ENCODE measurements at places on chromosomes 5 and 9.
A peak's percentile ranks its signal among the peaks of the same experiment; 100 is the strongest.

DNA sequence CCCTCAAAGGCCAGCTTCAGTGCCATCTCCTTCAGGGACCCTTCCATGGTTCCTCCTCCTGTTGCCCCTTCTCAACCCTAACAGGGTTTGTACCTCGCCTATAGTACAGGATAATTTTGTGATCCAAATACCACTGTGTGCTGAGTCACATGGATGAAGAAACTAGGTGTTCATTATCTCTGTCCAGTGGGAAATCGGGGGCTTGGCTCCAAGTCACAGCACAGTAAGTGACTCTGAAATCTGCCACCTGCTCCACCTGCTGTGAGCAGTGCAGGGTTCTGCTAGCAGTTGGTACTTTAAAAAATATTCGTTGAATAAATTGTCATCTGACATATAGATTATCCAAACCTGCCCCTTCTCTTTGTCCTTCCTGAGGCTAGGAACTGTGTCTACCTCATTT, 123.2 kb upstream of the OTULINL start:
- DNase-seq: no peak

DNA sequence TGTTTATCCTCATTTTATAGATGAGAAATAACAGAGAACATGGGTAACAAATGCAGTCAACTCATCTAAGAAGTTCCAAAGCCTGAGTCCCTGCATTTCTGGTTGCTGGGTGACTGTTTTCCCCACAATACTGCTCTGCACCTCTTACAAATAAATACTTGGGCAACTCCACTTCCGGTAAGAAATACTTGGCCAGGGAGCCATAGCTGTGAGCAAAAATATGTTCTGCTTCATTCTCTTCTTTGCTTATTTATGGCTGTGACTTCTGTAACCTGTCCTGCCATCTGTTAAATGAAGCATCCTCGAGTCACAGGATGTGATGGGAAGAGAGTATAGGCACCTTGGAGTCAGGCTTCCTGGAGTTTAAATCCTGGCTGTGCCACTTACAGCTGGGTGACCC, 49.9 kb downstream of the GDNF start:
- DNase-seq: no peak

DNA sequence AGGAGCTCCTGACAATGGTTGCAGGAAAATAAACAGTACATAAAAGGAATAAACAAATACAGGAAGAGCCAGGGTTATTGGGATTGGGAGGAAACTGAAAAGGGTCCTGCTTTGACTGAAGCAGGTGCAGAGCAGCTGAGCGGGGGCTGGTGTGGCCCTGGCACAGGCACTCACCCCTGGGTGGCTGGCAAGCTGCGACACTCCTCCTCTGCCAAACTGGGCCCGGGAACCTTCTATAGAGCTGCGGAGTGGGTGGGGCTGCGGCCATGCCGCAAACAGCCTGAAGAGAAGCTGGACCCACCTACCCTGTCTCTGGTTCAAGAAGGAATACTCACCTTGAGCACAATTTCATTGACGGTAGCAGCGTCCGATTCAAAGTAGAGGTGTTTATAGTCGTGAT, 182.5 kb downstream of the GAPVD1 start:
- no peak for DNase-seq

GRCh38 chr5:56099346-56099745, 104.6 kb upstream of the IL6ST start:
- DNase-seq: no peak

GRCh38 chr9:94085062-94085639, 887 bp downstream of the PTPDC1 start:
- DNase-seq: no peak

DNA sequence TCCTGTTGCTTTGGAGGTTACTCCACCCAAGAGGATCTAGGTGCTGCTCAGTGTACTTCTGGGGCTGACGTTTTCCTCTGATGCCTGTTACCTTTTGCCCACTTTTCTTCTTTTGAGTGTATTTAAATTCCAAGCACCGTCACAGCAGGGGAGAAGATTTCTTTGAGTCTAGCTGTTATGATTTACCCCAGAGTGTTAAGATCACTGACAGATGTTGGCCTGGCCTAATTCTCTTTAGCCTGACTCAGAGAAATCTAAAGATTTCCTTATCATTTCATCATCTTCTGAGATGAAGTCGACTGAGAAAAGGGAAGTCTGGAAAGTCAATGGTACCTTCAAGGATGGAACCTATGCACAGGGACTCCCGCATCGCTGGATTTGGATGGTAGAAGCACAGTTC, 191.5 kb downstream of the FBXL7 start:
- DNase-seq: no peak

DNA sequence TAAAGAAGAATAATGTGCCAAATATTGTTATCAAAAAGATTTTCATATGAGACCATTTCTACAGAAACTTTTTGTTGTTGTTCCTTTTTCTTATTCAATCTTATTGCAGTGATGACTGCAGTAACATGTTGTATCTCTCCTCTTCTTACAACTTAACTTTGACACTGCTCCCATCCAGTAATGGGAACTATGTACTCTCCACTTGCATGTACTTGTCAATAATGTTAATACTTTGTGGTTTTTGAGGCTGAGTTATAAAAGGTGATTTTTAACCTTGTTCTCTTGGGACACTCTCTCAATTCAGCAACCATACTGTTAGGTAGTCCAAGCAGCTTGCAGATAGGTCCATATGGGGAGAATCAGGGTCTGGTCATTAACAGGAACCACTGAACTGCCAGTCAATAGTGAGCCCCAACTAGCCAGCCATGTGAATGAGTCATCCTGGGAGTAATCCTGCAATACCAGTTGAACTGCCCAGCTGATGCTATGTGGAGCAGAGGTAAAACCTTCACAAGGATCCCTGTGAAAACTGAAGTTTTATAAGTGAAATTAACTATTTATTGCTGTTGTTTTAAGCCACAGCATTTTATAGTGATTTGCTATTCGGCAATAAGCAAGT, 199.6 kb upstream of the DAB2 start:
- DNase-seq: no peak

GRCh38 chr5:59724482-59725391, 168.8 kb downstream of the PDE4D start:
- no peak for DNase-seq

GRCh38 chr9:130766927-130767307, 68.1 kb upstream of the ABL1 start:
- no peak for DNase-seq

DNA sequence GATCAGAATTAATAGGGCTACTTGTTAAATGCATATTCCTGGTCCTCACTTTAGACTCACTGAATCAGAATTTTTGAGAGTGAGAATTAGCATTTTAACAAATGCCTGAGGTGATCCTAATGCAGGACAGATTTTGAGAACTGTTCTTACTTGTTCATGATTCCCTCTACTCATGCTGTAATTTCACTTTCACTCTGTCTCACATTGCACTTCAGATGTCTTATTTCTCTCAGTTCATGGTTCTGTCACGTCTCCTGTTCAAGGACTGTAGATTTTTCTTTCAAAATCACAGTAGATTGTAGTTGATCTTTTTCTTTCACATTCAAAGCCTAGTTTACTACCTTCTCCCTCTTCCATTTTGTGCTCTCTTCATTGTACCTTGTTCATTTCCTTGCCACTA, 54.3 kb downstream of the ADGRV1 start:
- no peak for DNase-seq

DNA sequence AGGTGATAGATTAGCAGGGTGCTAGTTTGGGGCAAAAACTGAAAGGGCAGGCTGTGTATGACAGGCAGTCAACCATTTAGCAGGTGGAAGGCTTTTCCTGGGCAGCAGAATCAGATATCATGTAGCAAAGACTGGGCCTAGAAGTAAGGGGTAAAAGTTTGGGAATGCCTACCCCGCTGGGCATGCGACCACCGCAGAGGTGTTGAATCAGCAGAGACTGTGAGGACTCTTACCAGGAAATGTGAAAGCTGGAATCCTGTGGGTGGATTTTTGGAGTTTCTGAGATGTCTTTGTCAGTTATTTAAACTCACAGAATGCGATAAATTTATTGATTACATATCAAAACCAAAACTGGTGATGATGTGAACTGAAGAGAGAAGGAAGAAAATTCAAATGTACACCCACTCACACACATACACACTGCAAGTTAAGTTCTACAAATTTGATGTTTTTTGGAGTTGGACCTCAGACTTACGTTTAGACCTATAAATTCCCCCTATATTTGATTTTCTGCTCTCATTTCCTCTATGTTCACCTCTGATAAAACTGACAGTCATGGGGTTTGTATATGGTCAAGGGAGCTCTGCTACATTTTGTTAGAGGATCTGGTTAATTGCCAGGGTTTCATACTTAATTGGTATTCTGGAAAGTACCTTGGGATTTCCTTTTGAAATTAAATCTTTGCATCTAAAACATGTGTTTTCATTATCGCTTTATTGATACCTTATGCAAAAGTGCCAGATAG, 333.6 kb downstream of the CSNK1G3 start:
- no peak for DNase-seq

DNA sequence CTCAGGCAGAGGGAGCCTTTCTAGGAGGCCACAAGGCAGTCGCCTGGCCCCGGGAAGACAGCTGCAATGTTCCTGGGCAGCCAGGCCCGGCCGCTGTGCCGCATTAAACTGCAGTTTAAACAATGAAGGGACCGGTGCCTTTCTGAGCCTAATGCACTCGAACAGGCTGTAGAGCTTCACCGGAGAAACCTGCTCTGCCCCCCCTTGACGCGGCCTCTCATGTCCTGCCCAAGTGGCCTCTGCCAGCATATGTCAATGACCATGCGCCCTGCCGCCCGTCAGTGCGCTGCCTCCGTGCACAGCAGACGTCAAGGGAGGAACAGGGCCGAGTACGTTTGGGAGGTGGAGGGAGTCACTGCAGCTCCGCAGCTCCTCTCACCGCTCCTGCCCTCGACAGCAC, 38.4 kb upstream of the BARHL1 start:
- DNase-seq: no peak

- peak; percentile 11 for DNase-seq
Measured at GRCh38 chr5:138369261-138369660, 16.8 kb downstream of the KDM3B start.

DNA sequence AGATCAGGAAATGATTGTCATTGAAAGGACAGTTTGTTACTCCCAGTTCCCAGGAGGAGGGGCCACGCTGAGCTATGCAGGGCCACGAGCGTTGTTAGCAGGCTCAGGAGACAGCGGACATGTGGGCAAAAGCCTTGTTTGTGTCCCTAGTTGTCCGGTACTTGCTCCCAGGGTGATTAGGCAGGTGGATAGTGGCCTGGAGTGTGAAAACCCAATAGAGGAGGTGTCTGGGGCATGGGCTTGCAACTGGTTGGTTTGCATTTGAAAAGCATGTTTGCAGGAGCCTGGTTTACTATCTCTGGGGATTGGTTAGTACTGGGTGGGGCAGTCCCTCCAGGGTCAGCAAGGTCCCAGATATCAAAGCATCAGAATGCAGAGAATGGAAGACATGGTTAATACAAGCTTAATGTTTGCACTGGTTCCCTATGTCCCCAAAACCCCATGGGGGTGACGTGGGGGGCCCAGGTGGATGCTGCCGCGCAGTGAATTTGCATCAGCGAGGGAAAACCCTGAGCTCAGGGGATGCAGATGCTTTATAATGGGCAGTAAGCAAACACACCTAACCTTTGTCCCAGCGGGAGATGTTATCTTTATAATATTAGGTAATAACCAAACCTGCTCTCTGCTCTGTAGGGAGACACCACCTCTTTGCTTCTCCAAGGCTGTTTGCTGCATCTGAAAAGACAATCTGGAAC, 39.7 kb downstream of the ROPN1L start:
- no peak for DNase-seq

- no peak for DNase-seq
Measured at GRCh38 chr9:6955251-6955921, 197.6 kb downstream of the KDM4C start.

GRCh38 chr5:84036842-84037241, 316.2 kb upstream of the HAPLN1 start:
- no peak for DNase-seq

GRCh38 chr5:127878174-127878750, 175.1 kb downstream of the CCDC192 start:
- DNase-seq: no peak

DNA sequence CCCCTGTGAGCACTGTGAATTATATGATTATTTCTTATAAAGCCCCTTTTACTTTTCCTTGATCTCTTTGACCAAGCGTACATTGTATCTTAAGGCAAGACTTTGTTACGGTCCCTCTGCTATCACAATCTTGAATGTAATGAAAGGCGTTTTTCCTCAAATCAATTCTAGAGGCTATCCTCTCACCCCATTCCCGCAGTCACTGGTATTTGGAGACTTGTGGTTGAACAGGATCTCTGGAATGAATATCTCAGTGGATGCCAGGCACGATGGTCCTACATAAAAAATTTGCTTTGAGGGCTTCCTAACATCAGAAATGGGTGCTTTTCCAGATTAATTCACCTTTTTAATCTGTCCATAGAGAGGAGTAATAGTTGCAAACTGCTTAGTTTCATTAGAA, 151.4 kb upstream of the PAPPA start:
- no peak for DNase-seq

DNA sequence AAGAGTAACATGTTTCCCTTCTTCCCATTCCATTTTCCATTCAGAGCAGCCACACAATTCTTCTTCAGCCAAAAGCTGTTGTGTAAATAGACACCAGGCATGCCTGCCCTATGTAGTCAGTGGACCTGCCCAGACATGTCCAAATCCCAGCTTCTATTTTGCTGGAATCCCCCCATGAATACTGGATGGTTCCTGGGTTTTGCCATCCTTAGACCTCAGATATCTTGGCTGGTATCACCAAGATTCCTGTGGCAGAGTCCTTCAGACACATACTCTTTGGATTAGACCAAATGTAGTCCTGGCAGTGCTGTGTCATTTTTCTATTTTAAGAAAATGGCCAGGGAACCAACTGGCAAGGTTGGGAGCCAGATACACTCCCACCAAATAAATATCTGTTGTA, 10.3 kb downstream of the FST start:
- no peak for DNase-seq

DNA sequence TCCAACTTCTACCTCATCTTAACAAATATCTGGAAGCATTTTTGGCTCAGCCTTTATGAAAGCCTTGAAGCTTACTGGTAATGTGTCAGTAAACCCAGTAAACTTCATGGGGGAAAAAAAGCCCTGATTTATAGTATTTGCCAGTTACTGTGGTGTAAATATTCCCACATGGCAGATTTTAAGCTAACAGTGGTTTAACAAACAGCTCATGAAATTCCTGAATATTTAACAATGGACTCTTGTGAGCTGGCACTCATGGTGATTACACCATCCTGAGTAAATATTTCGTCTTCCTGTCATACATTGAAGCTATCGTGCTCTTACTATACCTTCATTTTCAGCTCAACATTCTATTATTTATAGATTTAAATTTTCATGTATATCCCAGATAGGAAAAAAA, 57.0 kb upstream of the ACOT12 start:
- no peak for DNase-seq

- DNase-seq: no peak
Measured at GRCh38 chr9:134056483-134057306, 11.1 kb downstream of the BRD3 start.

DNA sequence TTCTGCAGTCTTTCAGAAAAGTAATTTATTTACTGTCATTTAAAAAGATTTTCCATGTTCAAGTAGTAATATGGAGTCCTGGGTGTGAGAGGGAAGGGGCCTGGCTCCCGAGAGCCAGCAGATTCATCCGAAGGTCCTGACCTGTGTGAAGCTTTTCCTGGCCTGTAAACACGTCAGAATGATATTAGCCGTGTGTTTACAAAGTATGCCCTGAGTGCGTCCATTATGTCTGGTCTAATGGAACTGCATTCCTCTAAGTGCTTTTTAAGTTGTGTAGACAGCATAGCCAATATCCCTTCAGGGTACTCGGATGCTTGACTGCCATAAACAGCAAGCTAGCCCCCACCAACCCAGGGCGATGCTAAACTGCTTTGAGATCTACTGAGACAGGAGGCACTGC, 495.2 kb downstream of the AGTPBP1 start:
- no peak for DNase-seq

Measured in SIG-M5 (cell line).